ENCODE measurements at places on chromosomes 6 and 20.
A peak's percentile ranks its signal among the peaks of the same experiment; 100 is the strongest.

DNA sequence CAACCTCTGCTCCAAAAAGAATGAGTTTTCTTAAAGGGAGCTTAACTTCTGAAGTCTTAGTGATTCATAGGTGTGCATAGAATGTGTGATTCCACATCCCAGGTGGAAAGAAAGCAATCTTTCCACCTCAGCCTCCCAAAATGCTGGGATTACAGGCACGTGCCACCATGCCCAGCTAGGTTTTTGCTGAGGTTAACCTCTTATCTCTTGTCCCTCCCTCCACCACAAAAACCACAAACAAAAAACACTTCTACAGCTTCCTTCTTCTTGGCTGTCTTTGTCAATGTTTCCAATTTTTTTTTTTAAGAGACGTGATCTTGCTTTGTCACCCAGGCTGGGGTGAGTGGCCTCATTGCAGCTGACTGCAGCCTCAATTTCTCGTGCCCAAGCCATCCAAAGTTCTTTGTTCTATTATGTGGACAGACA lies 8.1 kb upstream of the CSE1L start:
- peak; percentile 7 for DNase-seq

DNA sequence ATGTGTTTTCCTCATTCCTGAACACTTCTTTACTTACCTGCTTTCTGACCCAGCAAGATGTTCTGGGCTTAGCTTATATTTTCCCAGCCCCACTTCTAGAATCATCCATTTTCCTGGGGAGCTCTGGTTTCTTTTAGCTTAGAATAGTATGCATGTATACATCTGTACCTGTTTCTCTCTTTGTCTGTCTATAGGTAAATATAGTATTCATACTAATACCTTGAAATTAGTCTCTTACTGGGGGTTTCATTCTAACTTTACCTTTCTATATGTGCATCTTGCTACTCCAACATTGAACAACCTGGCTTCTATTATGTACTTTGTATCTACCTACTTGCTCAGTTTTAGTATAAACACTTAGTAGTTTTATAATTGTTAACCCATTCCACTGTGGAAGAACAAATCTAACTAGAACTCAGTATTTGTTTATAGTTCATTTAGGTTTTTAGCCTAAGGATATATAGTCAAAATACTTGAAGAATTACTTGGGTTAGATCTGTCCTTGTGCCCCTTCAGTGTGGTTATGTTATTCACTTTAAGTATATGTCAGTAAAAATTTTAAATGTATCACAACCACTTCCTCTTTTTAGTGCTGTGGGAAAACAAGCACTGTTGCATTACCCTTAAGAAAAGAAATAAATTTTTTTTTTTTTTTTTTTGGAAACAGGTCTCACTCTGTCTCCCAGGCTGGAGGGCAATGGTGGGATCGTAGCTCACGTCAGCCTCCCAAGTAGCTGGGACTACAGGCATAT lies 54.0 kb downstream of the ASXL1 start:
- DNase-seq, result no peak

GRCh38 chr6:166244353-166245045 lies 63.7 kb downstream of the PRR18 start:
- DNase-seq, result no peak

DNA sequence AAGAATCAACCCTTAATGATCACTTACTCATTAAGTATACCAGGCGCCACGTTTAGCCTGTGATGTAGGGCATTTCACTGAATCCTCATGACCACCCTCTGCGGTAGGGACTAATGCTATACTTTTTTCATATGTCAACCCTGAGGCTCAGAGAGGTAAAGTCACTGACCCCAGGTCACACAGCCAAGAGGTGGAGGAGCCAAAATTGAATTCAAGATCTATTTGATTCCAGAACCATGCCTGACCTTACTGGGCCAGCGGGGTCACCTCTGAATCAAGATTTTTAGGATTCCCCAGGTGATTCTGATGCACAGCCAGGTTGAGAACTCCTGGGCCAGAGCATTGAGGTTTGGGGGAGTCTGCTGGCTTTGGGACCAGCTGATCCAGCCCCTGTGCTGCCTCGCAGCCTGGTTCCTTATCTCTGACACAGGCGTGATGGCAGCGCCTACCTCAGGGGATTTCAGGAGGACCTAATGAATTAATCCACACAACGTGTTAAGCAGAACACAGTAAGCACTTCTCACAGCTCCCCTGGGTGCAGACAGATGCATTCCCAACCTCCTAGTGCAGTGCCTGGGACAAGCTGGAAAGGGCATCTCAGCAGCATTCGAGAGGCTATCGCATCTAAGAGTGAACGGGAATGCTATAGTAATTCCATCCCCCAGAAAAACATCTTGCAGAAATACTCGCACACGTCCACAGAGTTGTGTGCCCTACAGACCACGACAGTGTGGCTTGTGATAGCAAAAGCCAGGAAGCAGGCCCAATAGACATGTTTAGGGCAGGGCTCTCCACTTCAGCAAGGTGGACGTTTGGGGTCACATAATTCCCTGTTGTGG lies 101.4 kb upstream of the PTPN1 start:
- no peak for DNase-seq

DNA sequence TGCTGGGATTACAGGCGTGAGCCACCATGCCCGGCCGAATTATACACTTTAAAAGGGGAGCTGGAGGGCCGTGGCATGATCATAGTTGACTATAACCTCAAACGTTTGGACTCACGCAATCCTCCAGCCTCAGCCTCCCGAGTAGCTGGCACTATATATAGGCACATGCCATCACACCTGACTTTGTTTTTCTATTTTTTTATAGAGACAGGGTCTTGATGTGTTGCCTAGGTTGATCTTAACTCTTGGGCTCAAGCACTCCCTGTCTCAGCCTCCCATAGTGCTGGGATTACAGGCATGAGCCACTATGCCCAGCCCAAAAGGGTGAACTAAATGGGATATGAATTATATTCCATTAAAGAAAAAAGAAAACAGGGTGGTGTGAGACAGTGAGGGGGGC lies 7.8 kb downstream of the PTGIS start:
- no peak for DNase-seq

- no peak for DNase-seq
These were observed 32.4 kb downstream of the SLC2A12 start for GRCh38 chr6:134020071-134020470.

DNA sequence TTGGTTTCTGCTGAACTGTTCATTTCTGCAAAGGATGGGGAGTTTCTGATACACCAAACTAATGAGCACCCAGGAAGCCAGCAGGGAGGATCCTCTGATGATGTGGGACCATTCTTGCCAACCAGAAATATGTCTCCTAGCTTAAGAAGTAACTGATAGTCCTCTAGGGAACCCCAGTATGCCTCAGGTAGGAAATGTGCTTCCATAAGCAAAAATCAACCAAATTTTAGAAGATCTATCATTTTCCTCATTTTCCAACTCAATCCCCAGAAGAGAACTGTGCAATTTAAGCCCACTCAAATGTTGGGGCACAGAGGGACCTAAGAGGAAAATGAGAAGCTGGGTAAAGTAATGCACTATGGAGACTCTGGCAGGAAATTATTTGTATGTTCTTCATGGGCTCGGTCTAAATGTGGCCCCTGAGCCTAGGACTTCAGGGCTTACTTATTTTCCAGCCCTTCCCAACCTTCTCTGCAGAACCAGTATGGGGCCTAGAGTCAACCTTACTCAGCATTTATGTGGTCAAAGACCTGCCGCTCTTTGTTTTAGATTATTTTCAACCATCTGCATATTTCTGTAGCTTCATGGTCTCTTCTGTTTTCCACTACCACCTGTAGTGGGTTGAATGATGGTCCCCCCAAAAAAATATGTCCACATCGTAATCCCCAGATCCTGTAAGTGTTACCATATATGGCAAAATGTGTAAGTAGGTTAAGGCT lies 359.8 kb upstream of the CDH4 start:
- DNase-seq, result no peak

Measured in activated CD4-positive, alpha-beta T cell treated with anti-CD3 and anti-CD28 coated beads, Interleukin-2, amount 50 U/mL, for 4 hours (primary cell).